ENCODE measurements at places on chromosomes 16 and 17. TPM values are rescaled to one million over a fixed set of nuclear protein-coding genes. Genes with fewer than 3 reads are reported as not detected.

DNA sequence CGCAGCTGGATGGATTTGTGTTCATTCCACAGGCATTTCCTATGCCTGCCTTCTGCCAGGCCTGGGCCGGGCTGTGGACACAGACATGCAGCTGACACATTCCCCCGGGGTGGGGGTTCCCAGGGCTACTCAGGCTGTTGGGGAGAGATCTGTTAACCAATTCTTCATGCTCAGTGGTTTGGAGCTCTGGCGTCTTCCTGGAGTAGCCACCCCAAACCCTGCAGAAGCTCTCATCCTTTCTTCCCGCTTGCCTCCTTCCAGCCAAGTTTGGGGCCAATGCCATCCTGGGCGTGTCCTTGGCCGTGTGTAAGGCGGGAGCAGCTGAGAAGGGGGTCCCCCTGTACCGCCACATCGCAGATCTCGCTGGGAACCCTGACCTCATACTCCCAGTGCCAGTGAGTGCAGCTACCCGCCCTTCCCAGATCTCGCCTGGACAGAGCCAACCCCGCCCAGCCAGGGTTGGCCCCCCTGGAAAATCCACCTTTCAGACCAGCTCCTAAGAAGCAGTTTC lies 2.6 kb downstream of the ENO3 start:
- no peaks in the 10 kb centered on the region for H3K36me3 ChIP-seq
- H3K4me1 ChIP-seq: peaks cover 13% of the 10 kb centered on the region
- no peak for DNase-seq

DNA sequence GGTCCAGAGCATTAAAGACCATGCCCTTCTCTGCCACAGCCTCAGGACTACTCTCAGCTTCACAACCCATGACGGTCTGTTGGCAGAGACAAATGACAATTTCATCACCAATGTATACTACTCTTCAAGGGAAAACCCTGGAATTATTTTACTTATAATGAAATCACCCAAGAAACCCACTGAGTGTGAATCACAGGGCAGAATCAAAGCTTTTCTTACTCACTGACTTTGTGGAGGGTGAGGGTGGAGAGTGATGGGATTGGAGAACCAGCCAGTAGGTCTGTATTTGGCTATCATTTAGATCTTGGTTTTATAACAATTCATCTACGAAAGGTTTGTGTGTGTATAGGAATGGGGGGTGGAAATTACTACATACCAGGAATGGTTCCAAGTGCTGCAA lies 442.6 kb downstream of the SHISA9 start:
- H3K27ac ChIP-seq: no peak overlapping the region
- H3K4me1 ChIP-seq: no peaks in the 10 kb centered on the region
- no peak for DNase-seq
- no peaks in the 10 kb centered on the region for H3K27me3 ChIP-seq
- H3K4me3 ChIP-seq: no peak overlapping the region
- no peaks in the 10 kb centered on the region for H3K36me3 ChIP-seq

DNA sequence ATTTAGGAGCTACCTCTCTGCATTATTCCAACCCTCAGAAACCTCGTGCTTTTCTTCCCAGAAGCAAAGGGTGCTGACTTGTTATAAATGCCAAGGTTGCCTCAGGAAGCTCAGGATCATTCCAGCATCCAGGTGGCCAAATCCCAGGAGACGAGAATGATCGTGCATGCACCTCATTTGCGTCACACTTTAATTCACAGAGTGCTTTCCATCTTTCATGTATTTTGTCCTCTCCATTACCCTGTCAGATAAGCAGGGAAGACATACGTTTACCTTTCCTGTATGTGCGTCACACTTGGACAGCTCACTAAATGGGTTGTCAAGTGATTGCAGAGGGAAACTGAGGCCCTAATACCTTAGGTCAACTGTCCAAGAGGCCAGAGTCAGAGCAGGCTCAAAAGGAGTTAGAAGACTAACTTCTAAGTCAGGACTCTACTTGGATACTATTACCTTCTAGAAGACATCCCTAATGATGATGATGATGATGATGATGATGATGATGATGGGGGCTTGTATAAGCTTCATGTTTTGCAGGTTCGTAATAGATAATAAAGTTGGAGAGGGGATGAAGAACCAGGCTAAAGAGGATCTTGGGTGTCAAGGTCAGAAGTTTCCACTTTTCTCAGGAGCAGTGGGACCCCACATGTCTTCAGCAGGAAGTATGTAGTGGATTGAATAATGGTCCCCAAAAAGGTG lies 150.6 kb upstream of the TNRC6C start:
- H3K27me3 ChIP-seq: peaks cover 13% of the 10 kb centered on the region
- H3K4me1 ChIP-seq: no peaks in the 10 kb centered on the region
- no peak overlapping the region for H3K4me3 ChIP-seq
- H3K27ac ChIP-seq: no peak overlapping the region
- H3K36me3 ChIP-seq: no peaks in the 10 kb centered on the region

PITPNM3 gene
- 0.49 TPM for total RNA-seq

CIITA gene
- 738 TPM for total RNA-seq

CDH5 gene
- not detected for total RNA-seq
